A549 (cell line): ENCODE measurements at places on chromosomes 11 and 22. TPM values are rescaled to one million over a fixed set of nuclear protein-coding genes. Genes with fewer than 3 reads are reported as not detected.

DNA sequence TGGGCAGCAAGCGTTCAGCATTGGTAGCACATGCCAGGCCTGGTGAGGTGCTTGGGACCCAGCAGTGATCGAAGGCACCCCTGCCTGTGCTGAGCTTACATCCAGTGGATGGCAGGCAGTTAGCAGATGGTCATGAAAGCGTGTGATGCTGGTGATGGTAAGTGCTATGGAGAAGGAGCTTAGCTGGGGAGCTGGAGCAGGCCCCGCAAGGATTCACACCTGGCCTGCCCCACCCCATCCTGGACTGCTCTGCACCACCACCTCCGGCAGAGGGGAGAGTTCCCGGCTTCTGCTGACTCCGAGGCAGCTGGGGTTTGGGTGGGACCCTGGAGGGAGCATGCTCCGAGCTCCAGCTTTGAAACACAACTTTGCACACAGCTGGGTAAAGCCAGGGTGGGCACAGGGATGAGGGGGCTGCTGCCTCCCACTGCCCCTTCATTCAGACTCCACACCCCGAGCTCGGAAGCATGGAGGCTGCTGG lies 16.2 kb downstream of the MPPED1 start:
- DNase-seq = no peak

- DNase-seq = peak; percentile 77
Measured at GRCh38 chr11:95512682-95513081, 276.9 kb downstream of the FAM76B start.

- DNase-seq = no peak
Measured at GRCh38 chr11:102289592-102289991, 27.7 kb upstream of the BIRC3 start.

DNA sequence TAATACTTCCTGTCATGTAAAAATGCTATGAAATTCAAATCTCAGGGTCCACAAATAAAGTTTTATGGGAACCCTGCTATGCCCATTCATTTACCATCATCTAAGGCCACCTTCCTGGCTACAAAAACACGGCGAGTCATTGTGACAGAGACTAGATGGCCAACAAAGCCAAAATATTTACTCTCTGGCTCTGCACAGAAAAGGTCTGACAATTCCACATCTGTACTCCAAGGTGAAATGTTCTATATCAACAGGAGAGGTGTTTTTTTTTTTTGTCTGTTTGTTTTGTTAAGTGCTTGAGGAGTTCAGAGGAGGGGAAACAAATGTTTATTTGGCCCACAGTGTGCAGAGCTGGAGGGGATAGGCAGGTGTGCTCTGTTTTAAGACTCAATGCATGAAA lies 18.6 kb upstream of the TMA7B start:
- no peak for DNase-seq

RAG2 gene
- polyA plus RNA-seq = not detected in 3 replicates

SLC22A25 gene
- not detected in 3 replicates for polyA plus RNA-seq

DNA sequence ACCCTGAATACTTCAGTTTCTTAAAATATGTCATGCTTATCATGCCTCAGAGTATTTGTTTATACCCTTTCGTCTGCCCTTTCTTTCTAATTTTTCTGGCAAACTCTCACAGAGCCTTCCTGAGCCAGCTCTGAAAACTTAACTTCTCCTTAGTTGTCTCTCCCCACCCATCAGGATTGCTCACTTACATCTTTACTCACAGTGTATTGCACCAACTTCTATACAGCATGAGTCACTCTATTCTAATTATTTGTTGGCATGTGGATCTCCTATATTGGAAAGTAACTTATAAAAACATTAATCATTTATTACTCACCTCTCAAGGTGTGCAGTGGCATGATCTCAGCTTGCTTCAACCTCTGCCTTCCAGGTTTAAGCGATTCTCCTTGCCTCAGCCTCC lies 114.9 kb downstream of the FANCF start:
- DNase-seq = no peak

HBE1 gene
- polyA plus RNA-seq = 0.10 TPM in 1 of 3 replicates, not detected in the others

ADM gene
- 65.8 to 91.3 TPM (median 66.3 TPM) in 3 replicates for polyA plus RNA-seq

GRCh38 chr11:45272701-45273100 lies 13.4 kb downstream of the SYT13 start:
- no peak for DNase-seq

GRCh38 chr11:96017856-96018255 lies 93.9 kb upstream of the MTMR2 start:
- no peak for DNase-seq

DNA sequence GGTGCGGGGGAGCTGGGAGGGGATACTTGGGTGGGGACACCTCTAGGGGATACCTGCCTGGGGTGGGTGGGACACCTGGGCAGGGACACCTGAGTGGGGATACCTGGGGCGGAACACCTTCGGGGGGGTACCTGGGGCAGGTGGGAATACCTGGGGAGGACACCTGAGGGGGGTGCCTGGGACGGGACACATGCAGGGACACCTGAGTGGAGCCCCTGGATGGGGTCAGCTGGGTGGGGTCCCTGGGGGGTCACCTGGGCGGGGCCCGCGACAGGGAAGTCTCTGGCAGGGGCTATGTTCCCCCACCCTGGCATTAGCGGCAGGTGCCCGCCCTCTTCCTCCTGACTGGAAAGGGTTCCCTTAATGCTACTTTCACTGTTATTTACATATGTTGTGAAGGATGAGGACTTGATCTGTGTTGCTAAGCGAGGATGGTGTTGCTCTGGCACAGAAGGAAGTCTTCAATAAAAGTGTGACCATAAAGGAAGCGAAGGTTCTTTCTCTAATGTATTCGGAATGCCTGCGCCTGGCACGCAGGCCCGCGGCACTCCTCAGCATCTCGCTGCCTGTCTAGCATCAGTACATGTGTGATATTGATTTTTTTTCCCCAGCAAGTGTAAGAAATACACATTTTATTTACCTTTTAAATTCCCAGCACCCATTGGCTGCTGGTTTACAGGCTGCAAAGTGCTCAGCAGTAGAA lies 801.7 kb downstream of the BRD1 start:
- no peak for DNase-seq

DNA sequence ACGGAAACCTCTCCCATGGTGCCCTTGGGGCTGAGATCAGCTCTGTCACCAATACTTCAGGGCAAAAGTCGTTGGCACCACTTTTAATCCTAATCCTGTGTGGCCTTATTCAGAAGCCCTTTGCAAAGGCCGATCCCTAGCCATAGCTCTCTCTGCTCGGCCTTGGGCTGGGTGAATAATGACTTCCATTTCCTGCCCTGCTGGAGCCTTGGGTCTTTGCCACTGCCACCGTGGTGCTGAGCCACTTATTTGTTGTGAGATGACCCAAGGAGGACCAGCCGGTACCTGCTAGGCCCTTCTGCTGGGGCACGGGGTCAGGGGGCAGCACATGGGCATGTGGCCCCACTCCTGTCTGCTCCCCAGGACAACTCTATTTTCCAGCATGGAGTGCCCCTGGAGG lies 188.2 kb downstream of the ST3GAL4 start:
- DNase-seq = no peak

GRCh38 chr11:105000797-105001196 lies 22.2 kb downstream of the CASP5 start:
- DNase-seq = no peak

USH1C gene
- 1.8 to 3.2 TPM (median 2.8 TPM) in 3 replicates for polyA plus RNA-seq

DNA sequence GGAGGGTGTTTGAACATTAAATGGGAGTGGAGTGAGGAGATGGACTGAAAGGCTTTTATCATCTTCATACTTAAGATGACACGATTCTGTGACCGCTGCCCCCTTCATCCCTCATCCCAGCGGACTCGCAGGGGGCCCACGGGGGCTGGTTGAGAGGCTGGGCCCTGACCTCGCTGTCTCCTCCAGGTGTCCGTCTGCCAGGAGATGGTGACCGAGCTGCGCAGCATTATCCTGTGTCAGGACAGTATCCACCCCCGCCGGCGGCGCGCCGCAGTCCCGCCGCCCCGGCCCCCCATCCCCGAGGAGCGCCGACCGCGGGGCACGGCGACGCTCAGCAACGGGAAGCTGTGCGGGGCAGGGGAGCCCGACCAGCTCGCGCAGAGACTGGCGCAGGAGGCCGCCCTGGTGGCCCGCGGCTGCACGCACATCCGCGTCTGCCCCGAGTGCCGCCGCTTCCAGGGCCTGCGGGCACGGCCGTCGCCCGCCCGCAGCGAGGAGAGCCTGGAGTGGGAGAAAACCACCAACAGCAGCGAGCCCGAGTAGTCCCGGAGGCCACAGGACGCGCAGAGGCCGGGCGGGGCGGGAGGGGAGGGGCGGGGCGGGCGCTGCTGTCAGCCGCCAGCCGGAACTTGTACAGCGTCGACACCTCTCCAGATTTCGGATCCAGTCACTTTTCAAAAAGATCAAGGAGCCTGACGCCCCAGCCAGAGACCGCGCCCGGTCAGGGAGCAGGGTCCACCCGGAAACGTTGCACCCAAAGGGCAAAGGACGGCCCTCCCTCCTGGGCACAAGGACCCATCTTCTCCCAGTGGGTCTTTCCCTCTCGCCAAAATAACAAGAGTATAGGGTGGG lies 38.0 kb upstream of the TBCEL start:
- peak; percentile 16 for DNase-seq

DNA sequence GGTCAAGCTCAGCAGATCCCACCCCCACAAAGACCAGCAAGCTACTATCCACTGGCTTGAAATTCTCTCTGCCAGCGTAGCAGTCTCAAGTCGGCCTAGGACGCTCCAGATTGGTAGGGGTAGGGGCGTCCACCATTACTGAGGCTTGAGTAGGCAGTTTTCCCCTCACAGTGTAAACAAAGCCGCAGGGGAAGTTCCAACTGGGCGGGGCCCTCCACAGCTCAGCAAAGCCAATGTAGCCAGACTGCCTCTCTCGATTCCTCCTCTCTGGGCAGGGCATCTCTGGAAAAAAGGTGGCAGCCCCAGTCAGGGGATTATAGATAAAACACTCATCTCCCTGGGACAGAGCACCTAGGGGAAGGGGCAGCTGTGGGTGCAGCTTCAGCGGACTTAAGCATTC lies 1064.9 kb upstream of the TENM4 start:
- no peak for DNase-seq

DNA sequence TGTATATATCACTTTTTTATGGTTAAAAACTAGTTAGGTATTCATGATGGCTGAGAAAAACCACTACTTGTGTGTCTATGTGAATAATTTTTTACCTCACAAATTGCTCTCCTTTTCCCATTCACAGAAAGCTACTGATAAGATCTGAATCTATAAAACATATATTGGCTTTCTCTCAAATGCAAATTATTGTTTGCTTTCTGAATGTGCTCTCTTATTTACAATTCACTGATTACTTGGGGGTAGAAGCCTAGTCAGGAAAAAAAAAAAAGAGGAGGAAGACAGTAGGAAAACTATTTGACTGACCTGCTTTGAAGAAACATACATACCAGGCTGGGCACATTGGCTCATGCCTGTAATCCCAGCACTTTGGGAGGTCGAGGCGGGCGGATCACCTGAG lies 20.5 kb downstream of the PGM2L1 start:
- no peak for DNase-seq

GRCh38 chr11:115488945-115489344 lies 15.3 kb downstream of the CADM1 start:
- peak; percentile 87 for DNase-seq

DNA sequence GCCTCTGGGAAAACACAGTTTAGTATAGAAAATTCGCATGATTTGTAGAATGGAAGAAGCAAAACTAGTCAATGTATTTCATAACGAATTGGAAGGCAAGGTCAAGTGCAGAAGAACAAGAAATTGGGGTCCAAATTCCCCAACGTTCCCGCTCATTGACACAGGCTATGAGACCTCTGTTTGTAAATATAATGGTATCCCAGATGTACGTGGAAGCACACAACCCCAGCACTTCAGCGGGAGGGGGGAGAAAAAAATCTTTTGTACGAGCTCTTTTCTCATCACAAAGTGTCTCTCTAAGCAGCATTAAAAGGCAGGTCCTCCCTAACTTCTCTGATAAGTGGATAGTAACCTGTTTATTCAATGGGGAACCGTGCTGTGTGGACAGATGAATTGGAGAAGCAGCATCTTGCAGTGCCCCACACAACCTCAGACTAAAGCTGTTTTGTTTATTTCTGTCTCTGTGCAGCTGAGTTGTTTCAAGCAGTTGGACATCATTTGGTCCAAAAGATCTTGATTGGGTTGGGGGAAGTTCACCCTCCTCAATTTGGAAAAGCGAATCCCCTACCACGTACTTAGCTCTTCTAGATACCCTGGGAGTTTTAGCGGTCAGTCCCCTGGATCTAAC lies 1.1 kb upstream of the GAB2 start:
- no peak for DNase-seq

GRCh38 chr11:119363851-119364590 lies 17.5 kb downstream of the USP2 start:
- peak; percentile 31 for DNase-seq

- DNase-seq = no peak
Measured at GRCh38 chr11:75964071-75964470, 149.1 kb downstream of the UVRAG start.

GRCh38 chr11:134328433-134328832 lies 3.4 kb upstream of the GLB1L2 start:
- no peak for DNase-seq

GRCh38 chr11:44417731-44418455 lies 108.0 kb upstream of the ALX4 start:
- no peak for DNase-seq

TEF gene
- polyA plus RNA-seq = 1.1 to 1.7 TPM (median 1.4 TPM) in 3 replicates

DNA sequence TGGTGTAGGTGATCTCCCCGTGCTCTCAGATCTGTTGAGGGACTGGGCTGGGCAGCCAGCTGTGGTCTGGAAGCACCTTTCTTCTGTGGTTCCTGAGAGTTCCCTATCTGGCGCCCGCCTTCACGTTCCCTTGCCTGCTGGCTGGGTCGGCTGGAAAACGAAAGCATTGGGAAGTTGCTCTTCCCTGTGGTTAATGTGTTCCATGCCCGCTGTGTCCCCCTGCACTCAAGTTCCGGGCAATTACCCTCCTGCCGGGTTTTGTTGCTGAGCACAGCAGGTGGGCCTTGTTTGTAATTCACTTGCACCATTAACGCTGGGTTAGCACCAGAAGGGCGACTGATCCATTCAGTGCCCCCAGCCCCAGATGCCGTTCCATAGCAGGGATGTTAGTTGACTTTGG lies 134.1 kb downstream of the GRIK4 start:
- no peak for DNase-seq

GRCh38 chr11:86415026-86415425 lies 40.3 kb downstream of the CCDC81 start:
- DNase-seq = no peak

ST14 gene
- polyA plus RNA-seq = 0.04 to 0.09 TPM (median 0.05 TPM) in 3 replicates

- DNase-seq = no peak
Measured at GRCh38 chr11:128235958-128236357, 351.4 kb downstream of the ETS1 start.

DNA sequence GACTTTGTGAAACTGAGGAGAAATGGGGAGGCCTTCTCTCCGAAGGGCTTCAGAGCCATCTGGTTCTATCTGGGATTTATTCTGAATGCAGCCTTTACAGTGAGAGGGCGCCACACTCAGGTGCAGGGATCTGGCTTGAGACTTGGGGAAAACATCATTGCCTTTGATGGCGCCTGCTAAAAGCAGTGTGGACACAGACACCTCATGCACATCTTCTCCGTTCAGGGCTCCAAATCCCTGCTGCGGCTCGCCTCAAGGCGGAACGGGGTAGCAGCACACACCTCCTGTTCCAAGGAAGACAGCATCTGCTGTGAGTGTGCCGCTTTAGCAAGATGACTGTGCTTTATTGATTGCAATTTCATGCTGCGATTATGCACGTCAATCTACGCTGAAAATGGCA lies 37.1 kb upstream of the OLFML1 start:
- no peak for DNase-seq

GRCh38 chr22:49838771-49839717 lies 11.4 kb upstream of the BRD1 start:
- no peak for DNase-seq

- DNase-seq = no peak
Measured at GRCh38 chr22:44574640-44575380, 76.8 kb upstream of the RTL6 start.

F2 gene
- polyA plus RNA-seq = 1.5 to 3.0 TPM (median 2.5 TPM) in 3 replicates

- DNase-seq = no peak
Measured at GRCh38 chr22:20438427-20438677, 727 bp upstream of the SCARF2 start.

- DNase-seq = no peak
Measured at GRCh38 chr22:44914026-44914721, 95.6 kb downstream of the PHF21B start.
